A172 (cell line): ENCODE measurements at places on chromosomes 1 and 21.

GRCh38 chr1:19400875-19401534, 84.3 kb downstream of the CAPZB start:
- no peak for DNase-seq

GRCh38 chr1:88655685-88656299, 28.3 kb upstream of the PKN2 start:
- DNase-seq, result peak; percentile 2

DNA sequence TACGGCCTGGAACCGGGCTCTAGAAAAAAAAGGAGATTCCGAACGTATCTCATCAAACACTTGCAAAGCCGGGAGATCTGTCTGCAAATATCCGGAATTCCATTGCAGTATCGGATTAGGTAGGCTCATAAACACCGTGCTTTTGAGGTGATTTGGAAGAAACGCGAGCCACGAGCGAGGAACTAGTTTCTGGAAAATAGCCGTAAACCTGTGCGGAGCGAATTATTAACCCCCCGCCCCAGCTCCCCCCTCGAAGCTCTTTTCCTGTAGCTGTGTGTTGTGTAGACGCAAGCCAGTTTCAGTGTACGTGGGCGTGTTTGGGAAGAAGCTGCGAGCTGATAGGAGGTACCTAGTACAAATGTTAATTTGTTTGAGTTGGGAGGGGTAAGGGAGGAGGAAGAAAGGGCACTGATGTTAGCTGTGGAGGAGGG, 1.1 kb downstream of the RALGPS2 start:
- peak; percentile 86 for DNase-seq

DNA sequence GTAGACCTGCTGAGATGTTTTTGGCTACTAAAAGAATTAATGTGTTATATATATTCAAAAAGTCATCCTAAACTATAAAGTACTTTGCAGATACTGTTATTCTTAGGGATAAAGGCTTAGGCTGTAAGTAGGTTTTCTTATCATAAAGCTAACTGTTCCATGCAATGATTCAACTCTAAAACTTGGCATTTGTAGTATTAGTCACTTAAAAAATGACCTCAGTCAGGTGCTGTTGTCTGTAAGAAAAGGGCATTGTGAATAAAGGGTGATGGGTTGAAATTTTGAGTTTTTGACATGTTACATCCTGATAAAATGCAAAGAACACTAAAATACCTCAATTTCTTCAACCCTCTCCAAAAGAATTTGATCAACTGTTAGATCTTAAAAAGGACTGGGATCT, 32.9 kb downstream of the ADCY10 start:
- peak; percentile 78 for DNase-seq
